Daoy (cell line): ENCODE measurements at places on chromosomes 1 and 21. TPM values are rescaled to one million over a fixed set of nuclear protein-coding genes. Genes with fewer than 3 reads are reported as not detected.

Gene PLCH2
- 0.06 TPM in 1 of 2 replicates, not detected in the other for total RNA-seq

Gene FAM163A
- 0.06 TPM in 1 of 2 replicates, not detected in the other for total RNA-seq

Gene GCSAML
- 2.7 and 3.8 TPM in 2 replicates for total RNA-seq

Gene FMO1
- total RNA-seq = not detected in 2 replicates

- DNase-seq = no peak
Observed at GRCh38 chr1:206495493-206496046, 11.8 kb upstream of the RASSF5 start.

Gene ZMYND12
- 0.06 TPM in 1 of 2 replicates, not detected in the other for total RNA-seq

DNA sequence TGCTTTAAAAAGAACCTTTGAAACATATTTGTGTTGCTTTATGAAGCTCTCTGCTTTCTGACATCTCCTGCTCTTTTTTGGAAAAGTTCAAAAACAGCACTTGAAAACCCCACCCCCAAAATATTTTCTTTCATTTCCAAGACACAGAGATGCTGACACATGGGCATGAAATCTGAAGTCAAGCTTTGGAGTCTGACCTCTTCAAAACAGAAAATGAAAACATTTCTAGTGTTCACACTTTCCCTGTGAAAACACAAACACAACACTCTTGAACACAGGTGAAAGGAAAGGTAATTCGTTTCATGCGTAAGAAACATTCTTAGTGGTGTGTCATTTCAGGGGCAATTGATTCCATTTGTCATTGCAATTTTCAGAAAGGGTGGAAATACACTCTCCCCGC is 10.8 kb downstream of the NGF start:
- no peak for DNase-seq

- no peak for DNase-seq
Observed at GRCh38 chr1:183106166-183106565, 79.9 kb upstream of the LAMC2 start.

Gene SPATA17
- 1.0 and 1.7 TPM in 2 replicates for total RNA-seq

DNA sequence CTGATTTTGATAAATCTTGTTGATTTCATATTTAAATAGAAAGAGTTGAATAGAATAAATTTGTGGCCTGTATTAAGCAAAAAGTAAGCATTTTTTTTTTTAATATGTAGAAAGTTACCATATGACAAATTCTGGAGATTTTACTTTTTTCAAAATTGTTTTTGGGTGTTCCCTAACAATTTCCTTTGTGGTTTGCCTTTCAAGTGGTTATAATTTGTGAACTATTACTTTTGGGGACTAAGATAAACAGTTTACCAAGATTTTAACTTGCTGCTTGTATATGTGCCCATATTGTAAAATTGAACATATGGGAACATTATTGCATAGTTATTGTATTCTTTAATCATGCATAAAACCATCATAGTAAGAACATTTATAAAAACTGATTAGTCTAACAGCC is 34.6 kb downstream of the SLC30A7 start:
- no peak for DNase-seq

- DNase-seq = no peak
Observed at GRCh38 chr1:5640845-5641244, 351.4 kb downstream of the NPHP4 start.

Gene SH2D1B
- 0.06 and 1.1 TPM in 2 replicates for total RNA-seq

DNA sequence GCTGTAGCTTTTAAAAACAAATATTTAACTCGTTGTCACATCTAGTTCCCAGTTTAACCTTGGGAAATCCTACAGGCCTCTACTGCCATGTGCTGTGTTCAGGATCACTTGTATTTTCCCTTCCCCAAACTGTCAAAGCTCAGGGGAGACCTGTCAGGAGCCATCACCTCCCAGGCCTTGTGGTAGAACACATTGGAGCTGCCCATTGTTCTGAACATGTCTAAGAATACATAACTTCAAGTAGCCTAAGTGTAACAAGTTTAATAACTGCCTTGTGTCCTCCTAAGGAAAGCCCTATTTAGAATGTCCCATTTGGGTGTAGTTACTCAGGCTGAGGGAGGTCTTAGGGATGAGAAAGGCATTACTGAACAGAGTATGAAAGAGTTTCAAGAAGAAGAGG is 28.6 kb upstream of the PIGC start:
- no peak for DNase-seq

DNA sequence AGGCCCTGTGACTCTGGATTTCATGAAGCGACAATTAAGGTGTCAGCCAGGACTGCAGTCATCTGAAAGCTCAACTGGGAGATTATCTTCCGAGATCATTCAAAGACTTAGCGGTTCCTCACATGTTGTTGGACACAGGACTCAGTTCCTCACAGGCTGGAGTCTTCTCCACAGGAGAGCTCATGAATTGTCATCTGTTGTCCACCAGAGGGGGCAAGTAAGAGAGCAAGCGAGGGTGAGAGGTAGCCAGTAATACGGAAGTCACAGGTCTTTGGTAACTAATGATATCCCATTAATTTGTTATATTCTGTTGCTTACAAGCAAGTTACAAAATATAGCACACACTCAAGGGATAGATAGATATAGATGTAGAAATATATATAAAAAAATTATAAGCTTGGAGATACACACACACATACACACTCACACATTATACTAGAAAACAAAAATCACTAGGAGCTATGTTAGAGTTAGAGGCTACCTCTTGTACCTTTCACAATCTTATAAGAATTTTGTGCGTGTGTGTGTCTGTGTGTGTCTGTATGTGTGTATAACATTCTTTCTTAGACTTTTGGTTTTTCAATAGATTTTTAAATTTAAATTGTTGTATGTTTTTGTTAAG is 1695.3 kb downstream of the BRINP3 start:
- DNase-seq = peak; percentile 64

Gene HMCN1
- total RNA-seq = 2.6 and 5.5 TPM in 2 replicates

DNA sequence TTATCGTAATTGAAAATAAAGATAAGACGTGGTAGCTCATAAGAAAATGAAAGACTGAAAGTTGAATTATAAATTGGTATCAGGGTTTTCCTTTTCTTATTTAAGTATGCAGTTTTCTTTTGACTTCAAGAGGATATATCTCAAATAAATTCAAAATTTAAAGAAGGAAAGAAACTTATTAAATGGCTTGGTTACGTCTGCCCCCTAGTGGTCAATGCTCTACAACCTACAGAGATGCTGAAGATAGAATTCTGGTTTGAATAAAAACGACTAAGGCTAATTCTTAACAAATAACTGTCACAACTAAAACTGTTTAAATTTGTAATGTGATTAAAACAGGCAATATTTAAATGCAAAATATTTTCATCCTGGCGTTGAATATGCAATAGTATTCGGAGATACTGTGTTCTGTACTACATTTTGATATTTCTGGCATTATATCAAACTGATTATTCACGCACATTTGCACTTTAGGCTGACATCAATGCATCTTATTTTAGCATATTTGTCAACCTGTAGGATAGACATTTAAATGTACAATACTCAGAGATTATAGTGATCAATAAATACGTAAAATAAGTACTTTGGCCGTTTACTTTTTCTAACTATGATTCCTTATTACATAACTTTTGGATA is 26.8 kb downstream of the IFI44 start:
- peak; percentile 73 for DNase-seq

Gene KRTAP10-10
- total RNA-seq = not detected in 2 replicates

- DNase-seq = peak; percentile 80
Observed at GRCh38 chr1:227805606-227806197, 9.8 kb upstream of the PRSS38 start.

- no peak for DNase-seq
Observed at GRCh38 chr1:245684166-245684565, 529.4 kb downstream of the KIF26B start.

Gene NOTCH2NLA
- total RNA-seq = 47.3 and 50.5 TPM in 2 replicates

- peak; percentile 93 for DNase-seq
Observed at GRCh38 chr1:223776075-223776814, 63.9 kb downstream of the CAPN2 start.

Gene UTS2
- not detected in 2 replicates for total RNA-seq

GRCh38 chr1:153515504-153516394 is 20.0 kb downstream of the S100A6 start:
- DNase-seq = no peak

Gene OR6N2
- total RNA-seq = not detected in 2 replicates

- no peak for DNase-seq
Observed at GRCh38 chr1:219875860-219876259, 52.5 kb downstream of the SLC30A10 start.
